ENCODE measurements at places on chromosomes 11 and 22.

DNA sequence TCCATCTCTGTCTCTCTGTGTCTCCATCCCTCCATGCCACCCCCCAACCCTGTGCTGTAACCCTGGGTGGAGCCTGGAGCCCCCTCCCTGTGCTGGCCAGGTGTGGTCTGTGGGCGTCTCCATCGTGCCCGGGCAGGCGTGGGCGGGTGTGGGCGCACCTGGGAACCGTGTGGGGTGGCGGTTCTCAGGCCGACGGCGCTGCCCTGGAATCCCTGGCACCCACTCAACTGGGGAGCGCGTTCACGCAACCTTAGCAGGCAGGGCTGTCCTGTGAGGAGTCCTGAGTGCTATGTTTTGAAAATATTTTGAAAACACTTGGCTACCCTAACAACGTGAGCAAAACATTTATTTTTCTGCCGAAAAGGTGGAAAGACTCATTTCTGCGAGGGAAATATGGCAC is 4.7 kb downstream of the TNNT3 start:
- no peak for DNase-seq

- no peak for DNase-seq
These were observed 431.4 kb upstream of the CCDC90B start for GRCh38 chr11:83717537-83717936.

- no peak for DNase-seq
These were observed 48.1 kb downstream of the CBL start for GRCh38 chr11:119254239-119254638.

- no peak for DNase-seq
These were observed 13.7 kb downstream of the NFRKB start for GRCh38 chr11:129881570-129882170.

DNA sequence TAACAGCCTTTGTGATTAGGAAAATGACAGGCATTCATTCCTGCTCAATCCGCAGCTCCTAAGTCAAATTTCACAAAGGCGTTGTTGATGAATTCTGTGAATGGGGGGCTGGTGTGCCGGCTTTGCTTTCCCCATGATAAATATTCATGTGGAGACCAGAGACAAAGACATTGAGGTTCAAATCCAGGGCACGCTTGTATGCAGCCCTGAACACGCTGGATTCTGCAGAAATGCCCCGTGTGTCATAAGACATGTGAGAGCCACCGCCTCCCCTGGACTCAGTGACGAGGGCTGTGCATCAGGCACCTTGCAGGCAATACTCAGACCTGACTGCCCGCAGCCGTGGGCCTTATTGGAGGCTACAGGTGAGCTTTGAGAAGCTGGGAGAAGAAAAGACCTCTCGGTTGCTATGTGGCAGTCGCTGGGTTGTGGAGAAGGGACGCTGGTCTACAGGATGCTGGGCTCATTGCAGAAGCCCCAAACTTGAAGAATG is 906.2 kb downstream of the BRD1 start:
- no peak for DNase-seq

GRCh38 chr11:11073996-11074395 is 216.1 kb upstream of the ZBED5 start:
- no peak for DNase-seq

- no peak for DNase-seq
These were observed 14.8 kb upstream of the MPPED1 start for GRCh38 chr22:43396934-43397457.

DNA sequence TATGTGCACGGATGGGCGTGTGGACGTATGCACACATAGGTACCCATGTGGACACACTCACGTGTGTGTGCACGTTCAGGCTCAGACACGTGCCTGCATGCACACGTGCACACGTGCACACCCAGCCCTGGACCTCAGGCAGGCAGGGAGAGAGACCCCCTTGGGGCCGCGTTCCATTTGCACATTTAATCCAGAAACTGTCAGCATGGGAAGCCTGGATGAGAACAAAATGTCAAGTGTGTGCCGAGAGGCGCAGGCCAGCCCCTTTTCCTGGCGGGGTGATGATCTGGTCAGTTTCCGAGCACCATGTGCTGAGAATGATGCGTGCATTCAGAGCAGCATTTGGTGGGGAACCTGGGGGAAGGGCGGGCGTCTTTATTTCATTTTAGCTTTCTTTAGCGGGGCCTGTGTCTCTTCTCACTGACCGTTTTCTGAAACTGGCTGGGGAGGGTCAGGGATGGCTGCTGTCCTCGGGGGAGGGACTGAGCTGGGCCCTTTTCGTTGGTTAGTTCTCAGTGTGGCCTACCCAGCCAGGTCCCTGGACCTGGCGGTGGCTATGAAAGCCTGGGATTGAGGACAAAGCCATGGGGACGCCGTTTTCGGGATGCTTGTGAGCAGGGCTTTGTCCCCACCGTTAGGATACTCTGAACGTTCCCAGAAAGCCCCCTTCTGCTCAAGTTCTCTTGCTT is 96.3 kb downstream of the KCNQ1 start:
- no peak for DNase-seq

DNA sequence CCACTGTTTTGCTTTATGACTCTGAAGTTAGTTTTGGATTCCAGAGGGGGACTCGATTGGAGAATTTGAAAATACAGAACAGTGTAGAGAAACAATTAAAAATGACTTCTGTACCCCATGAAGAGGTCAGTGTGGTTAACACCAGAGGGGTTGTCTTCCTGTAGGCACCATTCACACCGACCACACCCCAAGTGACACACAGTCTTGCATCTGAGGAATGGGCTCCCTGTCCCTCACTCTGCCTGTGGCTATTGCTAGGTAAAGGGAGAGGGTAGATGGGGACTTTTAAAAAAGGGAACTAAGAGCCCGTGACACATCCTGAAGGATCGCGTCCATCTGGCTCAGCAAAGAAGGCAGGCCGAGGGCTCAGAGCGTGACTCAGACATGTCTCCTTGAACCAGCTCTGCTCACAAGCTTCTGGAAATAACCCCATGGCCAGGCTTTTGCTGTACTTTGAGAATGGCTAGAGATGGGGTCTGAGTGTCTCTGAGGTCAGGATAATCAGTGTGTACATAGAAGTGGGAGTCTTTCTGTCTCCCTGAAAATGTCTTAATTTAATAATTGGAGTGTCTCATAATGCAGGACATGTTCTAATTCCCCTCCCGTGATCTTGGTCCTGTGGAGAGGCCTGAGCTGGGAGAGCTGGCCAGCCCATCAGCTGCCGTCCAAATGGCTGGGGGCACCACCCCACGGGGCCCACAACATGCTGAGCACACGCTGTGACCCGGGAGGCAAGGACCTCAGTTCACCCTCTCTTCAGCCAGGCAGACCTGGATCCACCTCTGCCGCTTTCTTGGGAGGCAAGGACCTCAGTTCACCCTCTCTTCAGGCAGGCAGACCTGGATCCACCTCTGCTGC is 39.3 kb downstream of the SGSM1 start:
- no peak for DNase-seq

GRCh38 chr11:104661471-104661870 is 236.8 kb downstream of the CASP12 start:
- no peak for DNase-seq

DNA sequence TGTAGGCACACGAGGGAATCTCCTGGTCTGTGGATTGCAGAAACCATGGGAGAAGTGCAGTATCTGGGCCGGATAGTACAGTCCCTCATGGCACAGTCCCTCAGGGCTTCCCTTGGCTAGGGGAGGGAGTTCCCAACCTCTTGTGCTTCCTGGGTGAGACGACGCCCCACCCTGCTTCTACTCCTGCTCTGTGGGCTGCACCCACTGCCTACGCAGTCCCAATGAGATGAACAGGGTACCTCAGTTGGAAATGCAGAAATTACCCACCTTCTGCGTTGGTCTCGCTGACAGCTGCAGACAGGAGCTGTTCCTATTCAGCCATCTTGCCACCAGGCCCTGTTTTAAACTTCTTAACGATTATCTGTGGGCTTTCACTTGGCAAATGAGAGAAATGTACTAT is 157.2 kb upstream of the CARD18 start:
- no peak for DNase-seq

DNA sequence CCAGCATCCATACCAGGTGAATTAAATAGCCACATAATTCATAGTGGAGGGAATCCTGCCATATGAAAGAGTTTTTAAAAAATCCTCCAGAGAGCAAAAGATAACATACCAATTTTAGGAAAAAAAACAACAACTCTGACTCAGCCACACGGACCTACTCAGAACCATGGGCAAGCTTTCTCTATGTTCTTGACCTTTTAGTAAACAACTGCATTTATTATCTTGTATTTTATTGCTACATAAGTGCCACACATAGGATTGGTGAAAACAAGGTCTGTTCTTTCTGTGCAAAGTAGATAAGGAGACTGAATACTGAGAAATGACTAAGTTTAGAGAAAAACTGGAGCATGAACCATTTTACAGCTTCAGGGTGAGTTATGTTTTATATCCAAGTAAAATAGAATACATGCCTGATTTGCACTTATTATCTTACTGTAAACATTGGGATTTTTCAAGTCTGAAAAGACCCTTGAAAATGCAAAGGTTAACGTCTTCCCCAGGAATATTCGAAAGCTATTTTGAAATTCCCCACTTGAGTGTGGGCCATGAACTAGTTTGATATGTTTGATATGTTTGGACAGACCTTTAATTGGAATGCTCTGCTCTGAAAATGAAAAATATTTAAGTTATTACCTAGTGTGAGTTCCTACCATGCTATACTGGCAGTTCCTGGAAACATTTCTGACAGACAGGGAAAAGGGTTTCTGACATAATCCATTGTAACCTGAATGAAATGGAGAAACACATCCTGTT is 89.5 kb upstream of the DDI1 start:
- DNase-seq, result no peak

DNA sequence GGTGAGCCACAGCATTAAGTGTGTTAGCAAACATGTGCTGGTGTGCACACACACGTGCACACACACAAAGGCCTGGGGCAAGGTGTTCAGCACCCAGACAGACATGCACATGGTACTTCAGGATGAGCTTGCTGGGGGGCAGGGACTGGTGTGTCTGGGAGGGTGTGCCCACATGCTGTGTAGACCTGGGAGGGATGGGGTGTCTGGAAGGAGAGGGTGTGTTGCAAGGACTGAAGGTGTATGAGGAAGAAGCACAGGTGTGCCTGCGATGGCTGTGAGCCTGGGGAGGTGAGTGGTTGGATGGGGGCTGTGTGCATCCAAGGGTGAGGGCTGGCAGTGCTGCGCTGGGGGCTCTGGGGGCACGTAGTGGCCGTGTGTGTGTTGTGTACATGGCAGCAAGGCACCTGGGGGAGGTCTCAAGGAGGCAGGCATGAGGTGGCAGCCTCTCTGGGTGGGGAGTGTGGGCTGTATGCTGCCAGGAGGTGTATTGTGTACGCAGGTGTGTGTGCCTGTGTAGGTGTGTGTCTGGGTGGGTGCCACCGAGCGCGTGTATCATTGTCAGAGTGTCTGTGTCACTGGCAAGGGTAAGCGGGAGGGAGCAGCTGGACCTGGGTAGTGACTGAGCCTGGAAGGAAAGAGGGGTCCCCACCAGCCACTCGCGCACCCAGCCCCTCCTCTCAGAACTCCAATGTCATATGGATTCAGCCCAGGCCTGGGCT is 2.2 kb downstream of the NRXN2 start:
- no peak for DNase-seq

GRCh38 chr11:58845386-58845785 is 882 bp upstream of the GLYATL2 start:
- no peak for DNase-seq

GRCh38 chr11:4704790-4705334 is 278 bp downstream of the MMP26 start:
- DNase-seq, result no peak

- no peak for DNase-seq
These were observed 19.0 kb upstream of the CCDC134 start for GRCh38 chr22:41781507-41781906.
